ENCODE measurements at places on chromosomes 7 and 10. TPM values are rescaled to one million over a fixed set of nuclear protein-coding genes. Genes with fewer than 3 reads are reported as not detected.

The SLC26A3 gene
- not detected for total RNA-seq

GRCh38 chr10:106508950-106509349, 655.6 kb downstream of the SORCS1 start:
- DNase-seq = no peak

GRCh38 chr7:150784954-150785353, 15.2 kb downstream of the TMEM176B start:
- no peak for DNase-seq

- DNase-seq = no peak
Observed at GRCh38 chr7:116731445-116732335, 59.7 kb downstream of the MET start.

GRCh38 chr10:94223702-94224370, 138.9 kb downstream of the NOC3L start:
- DNase-seq = no peak

DNA sequence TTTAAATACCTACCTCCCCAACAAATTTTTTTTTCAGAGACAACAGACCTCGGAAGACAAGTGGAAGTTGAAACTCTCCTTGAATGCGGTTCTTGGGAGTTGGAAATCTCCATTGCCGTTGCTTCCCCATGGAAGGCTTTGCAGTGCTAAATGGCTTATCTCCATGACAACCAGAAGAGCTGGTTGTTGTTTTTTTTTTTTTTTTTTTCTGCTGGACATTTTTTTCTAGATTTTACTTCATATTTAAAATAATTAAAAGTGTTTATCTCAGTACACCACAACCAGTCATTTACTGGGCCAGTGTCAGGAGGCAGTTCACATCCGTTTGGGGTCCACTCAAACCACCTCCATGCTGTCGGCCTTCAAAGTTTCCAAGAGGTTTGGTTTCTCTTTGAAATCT, 348.5 kb upstream of the PRKCQ start:
- DNase-seq = no peak

DNA sequence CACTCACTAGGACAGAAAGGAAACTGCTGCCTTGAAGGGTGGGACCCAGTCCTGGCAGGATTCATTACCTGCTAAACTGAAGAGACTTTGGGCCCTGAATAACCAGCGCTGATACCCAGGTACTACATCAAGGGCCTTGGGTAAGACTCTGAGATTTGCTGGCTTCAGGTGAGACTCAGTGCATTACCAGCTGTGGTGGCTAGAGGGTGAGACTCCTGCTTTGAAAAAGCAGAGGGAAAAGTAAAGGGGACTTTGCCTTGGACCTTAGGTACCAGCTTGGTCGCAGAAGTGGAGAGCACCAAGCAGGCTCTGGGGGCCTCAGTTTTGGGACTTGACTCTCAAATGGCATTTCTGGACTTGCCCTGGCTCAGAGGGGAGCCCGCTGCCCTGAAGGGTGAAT, 673.3 kb downstream of the NXPH1 start:
- DNase-seq = no peak

DNA sequence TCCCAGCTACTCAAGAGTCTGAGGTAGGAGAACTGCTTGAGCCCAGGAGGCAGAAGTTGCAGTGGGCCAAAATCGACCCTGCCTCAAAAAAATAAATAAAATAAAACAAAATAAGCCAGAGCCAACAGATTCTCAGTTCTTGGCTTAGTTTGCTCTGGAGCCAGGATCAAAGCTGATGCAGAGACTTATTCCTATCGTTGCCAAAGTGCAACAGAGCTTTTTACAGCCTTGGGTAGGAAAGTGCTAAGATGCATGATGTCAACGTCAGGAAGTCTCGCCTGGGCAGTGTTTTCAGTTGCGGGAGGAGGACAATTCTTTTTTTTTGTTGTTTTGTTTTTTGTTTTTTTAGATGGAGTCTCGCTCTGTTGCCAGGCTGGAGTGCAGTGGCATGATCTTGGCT, 43.8 kb upstream of the CYTH3 start:
- no peak for DNase-seq

GRCh38 chr7:24392774-24393173, 108.8 kb downstream of the NPY start:
- no peak for DNase-seq

The ANKRD30A gene
- total RNA-seq = not detected

DNA sequence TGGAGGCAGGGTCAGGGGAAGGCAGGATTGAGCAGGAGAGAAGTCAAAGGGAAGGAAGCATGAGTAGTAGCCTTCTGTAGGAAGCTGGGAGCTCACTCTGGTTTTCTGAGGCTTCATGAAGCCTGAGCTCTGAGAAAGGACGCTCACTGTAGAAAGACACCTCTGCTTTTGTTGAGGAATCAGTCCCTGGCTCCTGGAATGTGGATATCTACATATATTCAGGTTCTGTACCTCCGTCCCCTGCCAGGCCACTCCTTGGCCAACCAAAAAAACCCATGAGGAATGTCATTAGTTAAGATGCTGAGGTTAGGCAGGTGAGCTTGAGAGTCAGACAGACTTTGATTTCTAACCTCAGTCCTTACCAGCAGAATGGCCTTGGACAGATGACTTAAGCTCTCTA, 283.5 kb upstream of the HABP2 start:
- no peak for DNase-seq

The EEPD1 gene
- total RNA-seq = 63.9 TPM

DNA sequence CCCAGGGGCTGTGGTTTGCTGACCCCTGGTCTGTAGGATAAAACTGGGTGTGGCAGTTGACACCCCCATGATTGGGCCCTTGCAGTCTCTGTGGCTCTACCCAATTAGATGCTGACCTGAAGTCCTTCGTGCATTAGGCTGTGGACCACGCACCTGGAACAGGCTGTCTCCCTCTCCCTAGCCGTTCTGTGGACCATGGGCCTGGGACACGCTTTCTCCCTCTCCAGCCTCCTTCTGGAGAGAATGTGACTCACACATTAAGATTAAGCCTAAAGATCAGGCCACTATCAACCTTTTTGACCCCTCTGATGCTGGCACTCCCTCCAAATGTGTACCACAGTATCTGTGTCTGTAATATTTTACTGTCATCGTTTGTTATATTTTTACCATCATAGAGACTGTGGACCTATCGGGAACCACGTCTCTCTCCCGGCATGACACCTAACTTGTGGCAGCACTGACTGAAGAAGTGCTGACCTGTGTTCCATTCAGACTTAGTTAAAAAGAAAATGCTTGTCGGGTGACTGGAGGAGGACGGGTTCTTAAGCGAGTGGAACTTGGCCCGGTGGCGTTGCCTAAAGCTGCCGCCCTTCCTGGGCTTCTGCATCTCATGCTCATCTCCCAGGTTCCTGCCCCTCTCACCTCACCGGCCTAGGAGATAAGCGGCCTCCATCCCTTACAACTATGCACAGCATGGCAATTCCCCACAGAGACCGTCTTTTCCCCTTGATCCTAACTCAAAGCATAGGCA, 92.8 kb downstream of the WDR37 start:
- no peak for DNase-seq

The CYP26C1 gene
- total RNA-seq = 0.10 TPM

DNA sequence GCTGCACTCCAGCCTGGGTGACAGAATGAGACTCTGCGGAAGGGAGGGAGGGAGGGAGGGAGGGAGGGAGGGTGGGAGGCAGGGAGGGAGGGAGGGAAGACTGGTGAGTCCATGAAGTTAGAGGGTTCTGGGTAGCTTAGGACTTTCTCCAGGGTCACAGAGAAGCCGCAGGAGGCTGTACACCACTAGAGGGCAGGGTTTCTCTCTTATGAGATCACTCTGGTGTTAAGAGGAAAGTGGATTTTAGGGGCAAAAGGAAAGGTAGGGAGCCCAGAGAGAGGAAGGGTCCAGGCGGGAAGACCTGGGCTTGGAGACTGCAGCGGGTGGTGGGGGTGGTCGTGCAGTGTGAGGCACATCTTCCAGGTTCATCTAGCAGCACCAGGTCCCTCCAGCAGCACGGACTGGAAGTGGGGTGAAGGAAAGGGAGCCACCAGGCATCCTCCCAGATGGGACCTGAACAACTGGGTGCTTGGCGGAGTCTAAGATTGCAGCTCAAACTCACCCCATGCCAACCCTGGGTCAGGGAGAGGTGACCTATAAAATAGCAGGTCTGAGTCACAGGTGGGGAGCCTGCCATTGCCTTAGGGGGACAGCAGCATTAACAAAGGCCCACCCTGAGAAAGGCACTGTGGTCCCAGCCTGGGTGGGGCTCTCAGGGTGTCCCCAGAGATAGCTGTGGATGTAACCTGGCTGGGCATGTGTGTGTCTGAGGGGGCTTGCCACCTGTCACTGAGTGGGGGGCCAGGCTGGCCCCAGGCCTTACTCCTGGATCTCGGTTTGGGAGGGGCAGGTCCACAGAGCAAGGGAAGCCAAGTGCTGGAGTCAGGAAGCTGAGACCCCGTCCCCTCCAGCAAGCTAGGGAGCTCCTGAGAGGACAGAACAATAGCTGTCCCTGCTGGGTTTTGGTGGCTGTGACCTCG, 48.5 kb upstream of the SLC29A3 start:
- peak; percentile 74 for DNase-seq

The PFKP gene
- total RNA-seq = 24.2 TPM

DNA sequence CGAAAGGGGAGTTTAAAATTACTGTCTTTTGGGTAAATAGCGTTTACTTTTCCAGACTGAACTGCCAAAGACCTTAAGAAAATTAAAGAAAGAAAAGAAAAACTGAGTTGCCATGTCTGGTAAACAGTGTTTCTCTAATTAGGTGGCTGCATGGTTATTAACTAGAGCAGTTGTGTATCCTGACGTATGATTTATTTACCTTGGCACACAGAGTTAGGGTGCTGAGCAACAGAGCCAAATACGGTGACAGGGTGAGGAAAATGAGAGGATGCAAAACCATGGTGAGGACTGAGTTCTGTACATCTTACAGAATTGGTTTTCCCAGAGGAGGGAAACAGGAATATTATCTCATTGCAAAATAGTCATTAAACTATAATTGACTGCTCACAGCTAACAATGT, 546.4 kb upstream of the FZD8 start:
- DNase-seq = no peak

- no peak for DNase-seq
Observed at GRCh38 chr10:3173171-3173878, 743 bp upstream of the PITRM1 start.

- no peak for DNase-seq
Observed at GRCh38 chr7:75072981-75073283, 670 bp downstream of the RCC1L start.

GRCh38 chr7:111730476-111731300, 168.4 kb upstream of the IMMP2L start:
- DNase-seq = no peak

The PIP gene
- total RNA-seq = not detected

DNA sequence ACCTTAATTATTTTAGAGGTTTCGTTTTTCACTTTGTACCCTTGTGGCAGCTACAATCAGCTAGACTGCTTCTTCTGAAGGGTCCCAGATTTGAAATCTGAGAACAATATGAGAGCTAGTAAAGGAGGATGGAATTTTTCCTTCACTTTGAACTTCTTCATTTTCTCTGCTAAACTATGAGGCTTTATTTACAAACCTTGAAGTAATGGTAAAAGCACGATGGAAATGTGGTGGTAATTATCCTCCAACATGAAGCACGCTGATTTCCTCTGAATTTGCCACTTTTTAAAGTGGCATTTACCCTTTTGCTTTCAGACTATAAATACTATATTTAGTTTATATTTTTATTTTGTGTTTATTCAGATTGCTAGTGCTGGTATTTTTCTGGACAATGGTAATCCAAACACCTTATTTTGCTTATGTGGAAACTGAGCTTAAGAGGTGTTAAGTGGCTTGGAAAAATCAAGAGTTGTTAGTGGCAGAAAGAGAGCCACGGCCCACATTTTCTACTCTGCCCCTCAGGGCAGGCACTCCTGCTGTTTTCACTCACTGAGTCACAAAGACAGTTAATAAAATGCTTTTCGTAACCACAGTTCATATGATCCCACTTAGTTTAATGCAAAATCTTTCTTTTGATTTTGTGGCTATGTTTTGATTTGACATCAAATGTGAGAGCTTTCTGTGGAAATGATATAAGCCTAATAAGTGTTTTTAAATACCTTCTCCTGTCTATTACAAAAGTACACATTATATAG, 2.7 kb downstream of the SSMEM1 start:
- DNase-seq = no peak

DNA sequence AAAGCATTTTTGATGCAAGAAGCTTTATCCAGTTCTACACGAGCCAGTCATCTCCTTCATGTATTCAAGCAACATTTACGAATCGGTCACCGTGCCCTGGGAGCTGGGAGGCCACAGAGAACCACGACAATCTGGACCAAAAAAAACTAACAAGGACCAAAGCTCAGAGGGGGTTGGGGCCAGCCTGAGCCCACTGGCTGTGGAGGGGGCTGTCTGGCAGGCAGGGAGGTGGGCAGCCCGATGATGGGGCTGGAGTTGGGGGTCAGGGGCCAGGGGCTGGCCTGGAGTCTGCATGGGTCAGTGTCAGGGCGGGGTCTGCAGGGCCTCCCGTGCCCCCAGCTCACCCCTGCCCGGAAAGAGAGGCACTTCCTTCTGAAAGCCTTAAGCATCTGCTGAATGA, 12.5 kb upstream of the GRIFIN start:
- DNase-seq = peak; percentile 12

DNA sequence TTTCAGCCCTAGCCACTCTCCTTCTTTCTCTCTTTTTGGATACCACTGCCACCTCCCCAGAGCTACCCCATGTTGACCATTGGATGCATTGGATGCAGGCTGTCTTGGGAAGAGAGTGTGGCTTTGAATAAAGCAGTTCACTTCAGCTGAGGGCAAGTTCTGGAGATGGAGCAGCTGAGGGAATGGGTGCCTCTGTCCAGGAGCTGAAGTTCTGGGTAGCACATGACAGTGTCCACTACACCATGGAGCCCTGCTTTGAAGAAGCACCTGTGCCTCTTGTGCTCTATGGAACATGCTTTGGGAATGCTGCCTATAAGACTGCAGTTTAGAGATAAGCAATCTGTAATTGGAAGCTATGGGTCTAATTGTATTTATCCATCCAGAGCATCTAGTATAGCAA, 1028.7 kb downstream of the TYW1 start:
- no peak for DNase-seq

GRCh38 chr7:154304740-154305700, 252.8 kb downstream of the DPP6 start:
- no peak for DNase-seq

The PPP1R17 gene
- 657 TPM for total RNA-seq

DNA sequence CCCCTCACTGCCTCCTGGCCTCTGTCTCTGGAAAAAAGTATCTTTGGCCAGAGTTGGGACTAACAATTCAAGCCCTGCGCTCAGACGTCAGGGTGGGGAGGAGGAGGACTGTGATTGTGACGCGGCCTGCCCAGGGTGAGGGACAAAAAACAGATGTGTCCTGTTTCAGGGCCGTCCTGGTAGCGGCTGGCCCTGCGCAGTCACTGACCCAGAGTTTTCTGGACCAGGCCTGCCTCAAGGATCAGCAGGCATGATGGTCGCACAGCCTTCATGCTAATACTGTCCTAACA, 110.1 kb downstream of the CYTH3 start:
- DNase-seq = no peak

DNA sequence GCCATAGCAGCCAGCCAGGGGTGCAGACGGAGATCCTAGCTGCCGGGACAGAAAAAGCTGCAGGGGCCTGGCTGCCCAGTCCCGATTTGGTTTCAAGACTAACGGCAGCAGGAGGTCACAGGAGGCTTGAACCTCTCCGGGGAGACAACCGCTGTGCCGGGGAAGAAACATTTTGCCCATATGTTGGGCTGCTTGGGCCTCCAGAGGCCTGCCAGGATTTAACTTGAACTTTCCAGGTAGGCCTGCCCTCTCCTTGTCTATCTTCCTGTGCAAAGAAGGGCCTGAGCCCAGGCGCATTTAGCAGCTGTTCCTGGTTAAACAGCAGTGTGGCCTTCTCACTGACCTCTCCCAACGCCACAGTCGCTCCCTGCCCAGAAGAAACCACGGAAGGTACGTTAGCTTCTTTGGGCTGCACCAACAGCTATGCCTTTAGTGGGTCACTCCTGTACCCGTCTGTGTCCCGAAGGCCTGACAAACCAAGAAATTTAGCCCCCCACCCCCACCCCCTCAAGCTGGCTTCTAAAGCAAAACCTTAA, 17.1 kb upstream of the PTF1A start:
- DNase-seq = no peak

Data from glutamatergic neuron (in vitro differentiated cells).